ENCODE measurements at places on chromosomes 13 and 19. TPM values are rescaled to one million over a fixed set of nuclear protein-coding genes. Genes with fewer than 3 reads are reported as not detected.

Gene JUNB
- 37.8 TPM for total RNA-seq

Gene TPRX2
- not detected for total RNA-seq

Gene WDR88
- total RNA-seq: 0.17 TPM

Gene KLK15
- total RNA-seq: not detected
